NCI-H510A (cell line): ENCODE measurements at places on chromosomes 2 and 18.

DNA sequence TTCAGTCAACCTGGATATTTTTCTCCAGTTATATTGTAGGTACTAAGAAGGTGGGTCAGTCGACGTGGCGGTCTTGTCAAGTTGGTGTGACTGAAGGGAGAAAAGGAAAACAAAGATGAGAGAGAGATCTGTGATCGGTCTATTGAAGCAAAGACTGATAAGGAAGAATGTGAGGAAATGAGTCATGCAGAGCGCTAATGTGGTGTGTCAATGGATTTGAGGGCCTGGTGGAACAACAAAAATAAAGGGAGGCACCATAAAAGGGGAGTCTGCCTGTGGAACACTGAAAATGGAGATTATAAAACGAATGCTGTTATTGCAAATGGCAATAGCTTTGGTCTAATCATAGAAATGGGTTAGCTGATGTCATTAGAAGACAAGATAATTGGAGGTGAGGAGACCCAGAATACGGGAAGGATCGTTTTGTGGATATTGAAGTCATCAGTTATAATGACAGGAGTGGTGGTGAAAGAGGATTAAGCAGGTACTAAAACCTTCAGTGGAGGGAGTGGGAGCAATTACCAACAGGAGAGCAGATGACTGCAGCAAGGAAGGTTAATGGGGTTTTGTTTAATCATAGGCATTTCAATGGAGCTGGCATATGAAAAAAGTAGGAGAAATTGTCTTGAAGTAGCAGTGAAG is 599.1 kb upstream of the FSHR start:
- no peak for DNase-seq

GRCh38 chr2:69977906-69978482 is 16.6 kb upstream of the ASPRV1 start:
- no peak for DNase-seq

GRCh38 chr18:24273596-24273995 is 124.0 kb downstream of the OSBPL1A start:
- DNase-seq = no peak

- no peak for DNase-seq
These were observed 17.5 kb downstream of the MOGAT1 start for GRCh38 chr2:222688917-222689316.

DNA sequence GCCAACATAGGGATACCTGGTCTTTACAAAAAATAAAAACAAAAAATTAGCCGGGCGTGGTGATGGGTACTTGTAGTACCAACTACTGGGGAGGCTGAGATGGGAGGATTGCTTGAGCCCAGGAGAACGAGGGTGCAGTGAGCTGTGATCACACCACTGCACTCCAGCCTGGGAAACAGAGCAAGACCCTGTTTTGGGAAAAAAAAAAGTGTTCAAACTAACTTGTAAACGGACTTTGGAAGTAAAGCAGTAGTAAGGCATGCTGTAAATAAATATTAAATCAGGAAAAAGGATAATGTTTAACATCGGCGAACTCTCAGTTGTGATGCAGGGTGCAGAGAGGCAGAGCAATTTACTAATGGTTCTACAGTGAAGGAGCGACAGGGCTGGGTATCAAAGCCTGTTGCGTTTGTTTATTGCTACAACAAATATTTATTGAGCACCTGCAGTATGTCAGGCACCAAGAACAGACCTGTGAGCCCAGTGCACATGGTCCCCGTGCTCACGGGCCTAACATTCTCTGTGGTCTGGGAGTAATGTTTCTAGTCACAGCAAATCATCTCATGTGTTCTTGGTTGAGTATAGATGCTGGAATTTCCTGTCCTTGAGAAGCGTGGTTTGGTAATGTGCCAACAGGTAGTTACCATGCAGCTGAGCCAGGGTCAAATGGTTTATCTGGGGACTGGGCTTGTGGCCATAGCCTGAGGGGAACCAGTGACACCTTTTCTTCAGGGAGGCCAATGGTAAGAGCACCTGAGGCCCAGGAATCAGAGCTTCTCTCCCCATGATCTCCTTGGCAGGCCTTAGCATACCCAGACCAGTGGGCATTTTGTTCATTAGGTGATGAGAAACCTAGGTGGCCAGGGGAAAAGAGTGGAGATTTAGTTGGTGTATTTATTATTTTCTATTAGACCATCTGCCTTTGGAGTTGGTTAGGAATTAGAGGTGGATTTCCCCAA is 27.9 kb upstream of the GREB1 start:
- DNase-seq = no peak

GRCh38 chr2:75646090-75646582 is 447 bp upstream of the MRPL19 start:
- DNase-seq = no peak

GRCh38 chr18:10131081-10131459 is 217.3 kb downstream of the VAPA start:
- no peak for DNase-seq

- DNase-seq = no peak
These were observed 5.0 kb downstream of the MGAT5 start for GRCh38 chr2:134258684-134259388.

DNA sequence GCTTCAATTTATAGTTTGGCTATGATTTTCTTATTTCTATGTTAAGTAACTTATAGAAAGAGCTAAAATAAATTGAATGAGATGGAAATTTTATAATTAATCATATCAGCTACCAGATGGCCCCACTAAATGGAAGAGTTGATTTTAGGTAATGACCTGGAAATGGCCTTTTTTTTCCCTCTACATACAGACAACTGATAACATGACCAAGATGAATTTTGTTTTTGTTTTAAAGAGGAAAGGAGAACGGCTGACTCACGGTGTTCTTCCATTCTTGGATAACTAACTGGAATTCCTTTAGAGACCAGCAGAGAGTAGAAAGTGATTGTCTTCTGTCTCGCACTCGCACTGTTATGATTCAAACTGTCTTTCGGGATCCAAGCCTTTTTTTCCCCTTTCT is 91.0 kb downstream of the TMEM185B start:
- no peak for DNase-seq

- DNase-seq = no peak
These were observed 94.0 kb downstream of the AQP4 start for GRCh38 chr18:26771524-26771923.

DNA sequence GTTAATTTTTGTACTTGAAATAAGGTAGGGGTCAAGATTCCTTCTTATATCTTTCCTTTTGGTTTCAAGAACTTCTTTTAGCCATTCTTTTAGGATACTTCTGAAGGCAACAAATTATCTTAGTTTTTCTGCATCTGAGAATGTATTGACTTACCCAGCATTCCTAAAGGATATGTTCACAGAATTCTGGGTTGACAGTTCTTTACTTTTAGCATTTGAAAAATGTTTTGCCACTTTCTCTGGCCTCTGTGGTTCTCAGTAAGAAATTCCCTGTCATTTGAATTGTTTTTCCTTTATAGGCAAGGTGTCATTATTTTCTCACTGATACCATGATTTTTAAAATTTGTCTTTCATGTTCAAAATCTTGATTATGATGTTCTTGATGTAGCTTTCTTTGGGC is 162.4 kb downstream of the GALNT1 start:
- no peak for DNase-seq
